Sigmoid colon (tissue), 7 donors: ENCODE measurements at places on chromosomes 5 and 9.

DNA sequence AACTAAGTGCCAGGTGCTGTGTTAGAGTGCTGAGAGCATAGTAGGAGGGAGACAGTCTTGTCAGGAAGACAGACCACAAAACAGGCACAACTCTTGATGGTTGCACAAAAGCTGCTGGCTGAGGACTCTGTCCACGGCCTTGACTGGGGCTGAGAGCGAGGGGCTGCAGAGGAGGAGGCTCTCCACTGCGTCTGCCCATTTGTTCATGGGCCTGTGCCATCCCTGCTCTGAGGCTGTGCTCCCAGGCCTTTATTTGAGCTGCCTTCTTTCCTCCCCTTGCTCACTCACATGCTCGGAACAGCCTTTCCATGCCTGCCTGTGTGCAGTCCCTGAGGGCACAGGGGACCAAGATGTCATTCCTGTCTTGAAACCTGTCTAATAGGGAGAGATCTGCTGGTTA, 147.8 kb downstream of the CACNA1B start:
- no peak for DNase-seq

DNA sequence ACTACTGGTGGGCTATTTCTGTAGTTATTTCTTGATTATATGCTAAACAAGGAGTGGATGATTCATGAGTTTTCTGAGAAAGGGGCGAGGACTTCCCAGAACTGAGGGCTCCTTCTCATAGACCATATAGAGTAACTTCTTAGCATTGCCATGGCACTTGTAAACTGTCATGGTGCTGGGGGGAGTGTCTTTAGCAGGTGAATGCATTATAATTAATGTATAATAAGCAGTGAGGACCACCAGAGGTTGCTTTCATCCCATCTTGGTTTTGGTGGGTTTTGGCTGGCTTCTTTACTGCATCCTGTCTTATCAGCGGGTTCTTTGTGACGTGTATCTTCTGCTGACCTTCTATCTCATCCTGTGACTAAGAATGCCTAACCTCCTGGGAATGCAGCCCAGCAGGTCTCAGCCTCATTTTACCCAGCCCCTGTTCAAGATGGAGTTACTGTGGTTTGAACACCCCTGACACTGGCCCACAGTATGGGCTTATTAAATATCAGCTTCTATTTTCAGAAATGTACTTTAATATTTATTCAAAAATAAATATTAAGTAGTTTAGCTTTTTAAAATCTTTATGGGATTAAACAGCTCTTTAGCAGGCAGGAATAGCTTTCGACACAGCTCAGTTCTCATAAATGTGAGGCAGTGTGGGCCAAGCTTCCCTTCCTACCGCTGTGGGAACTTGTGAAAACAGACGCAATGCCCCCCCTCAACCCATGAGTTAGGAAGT, 44.4 kb downstream of the GALNT12 start:
- no peak for DNase-seq

- DNase-seq = no peak
Measured at GRCh38 chr5:104178829-104179456, 616.4 kb upstream of the NUDT12 start.

DNA sequence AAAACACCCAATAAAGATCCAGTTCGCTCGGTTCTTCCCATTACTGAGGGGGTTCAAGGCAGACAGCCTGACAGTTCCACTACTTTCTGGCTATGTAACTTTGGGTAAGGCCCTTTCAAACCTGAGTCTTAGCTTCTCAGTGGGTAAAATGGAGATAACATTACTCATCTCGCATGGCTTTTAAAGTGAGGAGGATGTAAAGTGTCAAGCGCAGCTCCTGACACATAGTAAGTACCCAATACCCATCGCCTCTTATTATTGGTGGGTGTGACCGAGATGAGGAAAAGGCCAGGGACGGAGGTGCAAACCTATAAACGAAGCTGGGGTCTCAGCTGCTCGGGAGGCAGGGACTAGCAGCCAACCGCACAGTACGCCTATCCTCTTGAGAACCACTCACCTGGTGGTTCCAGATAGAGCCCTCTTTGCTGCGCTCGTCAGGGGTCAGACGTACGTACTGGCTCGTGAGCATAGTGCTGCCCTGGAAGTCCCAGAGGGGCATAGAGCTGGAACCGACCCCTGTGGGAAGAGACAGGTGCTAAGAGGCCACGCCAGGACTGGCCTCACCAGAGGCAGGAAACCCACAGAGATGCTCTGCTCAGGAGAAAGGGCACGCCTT, 584 bp downstream of the LMAN2 start:
- no peak for DNase-seq

GRCh38 chr9:129241725-129242124, 63.7 kb upstream of the IER5L start:
- no peak for DNase-seq

GRCh38 chr5:40680741-40681362, 1.1 kb downstream of the PTGER4 start:
- peak; percentile 74 for DNase-seq

DNA sequence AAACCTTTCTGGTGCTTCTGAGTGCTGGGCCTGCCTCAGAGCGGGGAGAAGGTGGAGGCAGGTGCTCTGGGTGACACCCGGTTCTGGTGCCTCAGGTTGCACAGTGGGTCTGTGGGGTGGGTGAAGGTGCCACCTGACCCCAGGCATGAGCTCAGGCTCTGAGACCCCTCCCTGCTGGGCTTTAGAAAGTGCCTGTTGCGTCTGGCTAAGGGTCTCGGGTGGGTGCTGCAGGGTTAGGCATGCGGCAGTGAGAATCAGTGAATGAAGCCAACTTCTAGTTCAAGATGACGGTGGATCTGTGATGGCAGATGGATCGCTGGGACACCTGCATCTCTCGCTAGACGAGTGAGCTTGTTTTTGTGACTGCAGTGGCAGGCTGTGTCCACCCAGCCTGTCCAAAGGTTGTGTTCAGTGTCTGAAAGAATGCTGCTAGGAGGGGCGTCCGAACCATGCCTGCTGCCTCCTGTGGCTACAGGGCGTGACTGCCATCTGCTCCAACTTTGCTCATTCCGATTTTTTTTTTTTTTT, 5.0 kb downstream of the SQSTM1 start:
- DNase-seq = peak; percentile 60

DNA sequence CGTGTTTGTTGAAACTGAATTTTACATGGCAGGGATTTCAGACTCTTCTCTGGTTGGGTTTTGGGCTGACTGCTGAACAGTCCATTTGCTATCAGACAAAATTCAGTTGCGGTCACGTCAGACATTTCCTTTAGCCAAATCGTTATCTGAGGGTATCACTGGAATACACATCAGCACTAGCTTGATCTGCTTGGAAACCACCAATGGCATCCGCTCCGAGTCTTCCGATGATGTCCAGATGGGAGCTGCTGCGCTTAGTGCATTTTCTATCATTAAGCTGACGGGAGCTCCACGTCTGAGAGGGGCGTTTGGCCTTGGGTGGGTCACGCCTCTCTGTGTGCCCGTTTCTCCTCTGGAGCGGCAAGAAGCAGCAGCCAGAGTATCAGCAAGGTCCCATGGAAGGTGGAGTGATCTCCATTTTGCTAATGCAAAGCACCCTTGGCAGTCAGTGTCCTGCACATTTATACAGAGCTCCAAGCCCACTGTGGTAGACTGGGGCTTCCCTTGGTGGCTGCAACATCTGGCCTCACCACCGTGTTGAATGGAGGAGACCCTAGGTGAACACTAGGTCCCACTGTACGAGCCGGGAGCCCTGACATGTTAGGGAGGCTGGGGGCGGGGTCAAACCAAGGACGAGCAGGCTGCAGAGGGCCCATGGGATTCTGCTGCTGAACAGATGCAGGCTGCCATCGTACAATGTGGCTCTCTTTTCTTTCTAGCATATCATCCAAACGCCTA, 134.6 kb upstream of the PHYKPL start:
- no peak for DNase-seq

GRCh38 chr5:156971848-156972525, 9.0 kb upstream of the TIMD4 start:
- DNase-seq = no peak

DNA sequence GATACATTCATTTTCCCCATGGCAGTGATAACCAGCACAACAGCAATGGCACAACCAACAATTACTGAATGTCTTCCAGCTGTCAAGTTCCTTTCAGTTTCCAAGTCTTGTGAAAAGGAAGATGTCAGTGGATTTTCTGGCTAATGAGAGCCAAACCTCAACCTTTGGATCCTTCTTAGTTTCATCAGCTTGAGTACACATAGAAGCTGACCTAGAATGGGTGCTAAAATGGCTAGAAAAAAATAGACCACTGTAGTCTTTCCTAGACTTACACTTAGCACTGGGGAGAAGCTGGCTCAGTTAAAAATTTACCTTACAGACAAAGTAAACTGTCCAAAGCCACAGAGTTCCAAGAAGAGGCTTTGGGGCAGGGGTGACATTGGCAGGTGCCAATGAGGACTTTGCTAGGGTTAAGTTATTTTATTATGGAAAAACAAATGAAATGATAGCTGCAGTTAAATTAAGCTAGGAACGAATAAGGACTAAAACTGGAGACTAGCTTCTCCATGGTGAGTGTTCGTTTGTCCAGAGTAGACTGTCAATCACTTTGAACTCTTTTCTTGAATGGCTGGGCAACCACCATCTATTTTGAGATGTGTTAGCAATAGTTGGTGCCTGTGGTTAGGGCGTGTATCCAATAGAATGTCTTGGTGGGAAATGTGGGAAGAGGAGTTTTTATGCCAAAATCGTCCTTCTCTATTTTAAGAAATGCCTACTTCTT, 25.9 kb upstream of the TXN start:
- no peak for DNase-seq

DNA sequence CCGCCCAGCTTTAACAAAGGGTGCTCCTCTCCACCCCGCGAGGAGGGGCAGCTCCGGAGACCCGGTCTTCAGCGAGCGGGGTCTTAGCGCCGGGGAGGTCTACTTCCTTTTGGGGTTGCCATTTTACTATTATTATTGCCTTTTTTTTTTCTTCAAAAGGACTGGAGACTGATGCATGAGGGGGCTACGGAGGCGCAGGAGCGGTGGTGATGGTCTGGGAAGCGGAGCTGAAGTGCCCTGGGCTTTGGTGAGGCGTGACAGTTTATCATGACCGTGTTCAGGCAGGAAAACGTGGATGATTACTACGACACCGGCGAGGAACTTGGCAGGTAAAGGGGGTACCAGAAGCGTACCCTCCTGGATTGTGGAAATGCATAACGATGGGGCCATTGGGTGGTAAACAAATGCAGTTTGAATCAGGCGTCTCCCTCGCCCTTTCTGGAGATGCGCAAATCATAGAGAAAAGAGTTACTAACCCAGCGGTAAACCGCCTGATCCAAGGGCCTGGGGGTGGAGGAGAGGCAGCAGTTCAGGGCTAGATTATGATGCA, 1.2 kb downstream of the DAPK1 start:
- DNase-seq = no peak

- DNase-seq = no peak
Measured at GRCh38 chr9:109258481-109259302, 62.2 kb downstream of the EPB41L4B start.

DNA sequence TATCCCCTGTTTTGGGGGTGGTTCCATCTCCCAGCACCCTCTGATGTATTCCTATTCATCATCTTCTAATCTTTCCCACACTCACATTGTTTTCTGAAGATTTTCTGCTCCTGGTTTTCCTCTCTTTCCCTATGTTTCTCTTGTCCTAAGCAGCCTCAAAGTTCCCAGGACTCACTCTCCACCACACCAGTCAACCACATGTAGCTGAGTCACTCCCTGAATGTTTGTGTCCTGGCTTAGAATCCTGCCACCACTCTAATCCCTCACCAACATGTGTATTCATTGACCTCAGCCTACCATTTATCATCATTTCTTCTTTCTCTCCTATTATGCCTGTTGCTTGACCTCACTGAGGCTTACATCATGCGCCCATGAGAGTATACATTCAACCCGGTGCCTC, 282.4 kb upstream of the ADAMTS16 start:
- DNase-seq = no peak

GRCh38 chr5:73523861-73524260, 25.6 kb downstream of the BTF3 start:
- DNase-seq = no peak

- DNase-seq = no peak
Measured at GRCh38 chr9:91485006-91485405, 61.4 kb upstream of the NFIL3 start.

GRCh38 chr9:134877541-134877940, 3.1 kb upstream of the FCN2 start:
- DNase-seq = no peak

GRCh38 chr9:96048104-96048955, 172.8 kb downstream of the ERCC6L2 start:
- no peak for DNase-seq
